IMR-90 (cell line): ENCODE measurements at places on chromosomes 12 and 14.

DNA sequence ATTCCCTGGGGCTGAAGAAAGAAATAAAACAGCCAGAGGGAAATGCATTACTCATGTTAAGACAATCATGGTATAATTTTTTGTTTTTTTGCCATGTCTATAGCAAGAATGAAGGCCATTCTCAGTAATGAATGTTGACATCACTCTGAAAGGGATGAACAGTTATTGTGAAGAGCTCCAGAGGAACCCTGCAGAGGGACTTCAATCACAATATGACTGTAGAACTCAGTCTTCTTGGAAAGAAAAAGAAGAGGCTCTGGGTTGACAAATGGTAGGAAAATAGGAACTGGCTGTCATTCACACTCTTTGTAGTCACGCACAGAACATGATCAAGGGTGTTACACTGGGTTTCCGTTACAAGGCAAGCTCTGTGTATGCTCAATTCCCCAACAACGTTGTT lies 73.8 kb upstream of the DACT1 start:
- no peak for DNase-seq

DNA sequence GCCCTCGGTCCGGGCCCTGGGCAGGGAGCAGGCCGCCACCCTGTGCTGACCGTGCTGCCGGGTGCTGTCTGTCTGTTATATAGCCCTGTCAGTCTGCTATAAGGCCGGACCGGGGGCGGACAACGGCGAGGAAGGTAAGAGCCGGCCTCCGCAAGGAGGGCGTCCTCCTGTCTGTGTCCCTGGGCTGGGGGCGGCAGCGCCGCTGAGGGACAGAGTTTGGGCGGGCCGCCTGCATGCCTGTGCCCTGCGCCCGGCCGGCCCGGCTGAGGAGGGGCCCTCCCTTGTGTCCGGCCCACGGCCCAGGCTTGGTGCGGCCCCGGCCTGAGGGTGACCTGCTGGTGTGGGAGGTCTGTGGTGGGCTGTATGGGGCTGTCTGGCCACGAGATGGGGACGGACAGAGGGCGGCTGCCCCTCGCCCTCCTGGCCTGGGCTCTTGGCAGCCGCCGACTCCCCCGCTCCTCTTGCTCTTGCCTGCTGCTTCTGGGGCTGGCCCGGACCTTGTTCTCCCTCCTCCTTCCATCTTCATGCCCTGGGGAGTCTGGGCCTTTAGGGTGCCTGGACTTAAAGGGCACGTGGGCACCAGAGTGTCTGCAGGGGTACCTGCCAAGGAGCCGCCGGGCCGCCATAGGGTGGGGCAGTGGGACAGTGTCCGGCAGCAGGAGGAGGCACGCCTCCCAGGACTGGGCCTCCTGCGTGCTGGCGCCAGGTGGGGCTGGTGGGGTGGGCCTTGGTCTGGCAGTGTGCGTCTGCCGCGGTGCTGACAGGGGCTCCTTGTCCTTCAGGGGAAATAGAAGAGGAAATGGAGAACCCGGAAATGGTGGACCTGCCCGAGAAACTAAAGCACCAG lies 25.1 kb upstream of the CRIP2 start:
- no peak for DNase-seq

DNA sequence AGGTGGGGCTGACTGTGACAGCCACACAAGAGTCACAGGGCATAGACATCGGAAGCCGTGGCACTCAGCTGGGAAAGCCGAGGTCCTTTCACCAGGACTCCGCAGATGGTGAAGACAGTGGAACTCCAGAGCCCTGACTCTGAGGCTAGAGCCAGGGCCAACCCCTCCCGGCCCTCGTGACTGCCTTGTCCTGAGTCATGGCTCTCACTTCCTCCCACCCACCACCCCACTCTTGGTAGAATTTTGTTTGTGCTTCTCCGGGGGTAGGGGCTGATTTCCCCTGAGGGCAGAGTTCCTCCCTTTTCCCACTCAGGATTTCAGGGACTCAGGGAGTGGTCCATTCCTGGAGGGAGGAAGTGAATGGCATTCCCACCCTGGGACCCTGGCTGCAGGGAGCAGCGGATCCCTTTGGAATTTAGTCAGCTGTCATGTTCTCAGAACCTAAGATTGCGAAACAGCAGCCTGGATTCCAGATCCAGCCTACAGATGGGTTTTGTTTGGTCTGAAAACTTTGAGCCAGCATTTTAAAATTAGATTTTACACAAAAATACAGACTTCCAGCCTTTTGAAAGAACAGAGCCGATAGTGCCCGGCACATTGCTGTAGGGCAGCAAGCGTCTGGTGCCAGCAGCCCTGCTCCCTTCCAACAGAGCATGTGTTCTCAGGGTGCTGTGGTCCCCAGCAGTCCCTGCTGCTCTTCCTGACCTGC lies 50.7 kb downstream of the TPCN1 start:
- DNase-seq = peak; percentile 83

- no peak for DNase-seq
Measured at GRCh38 chr14:69495341-69495921, 10.9 kb downstream of the PLEKHD1 start.

DNA sequence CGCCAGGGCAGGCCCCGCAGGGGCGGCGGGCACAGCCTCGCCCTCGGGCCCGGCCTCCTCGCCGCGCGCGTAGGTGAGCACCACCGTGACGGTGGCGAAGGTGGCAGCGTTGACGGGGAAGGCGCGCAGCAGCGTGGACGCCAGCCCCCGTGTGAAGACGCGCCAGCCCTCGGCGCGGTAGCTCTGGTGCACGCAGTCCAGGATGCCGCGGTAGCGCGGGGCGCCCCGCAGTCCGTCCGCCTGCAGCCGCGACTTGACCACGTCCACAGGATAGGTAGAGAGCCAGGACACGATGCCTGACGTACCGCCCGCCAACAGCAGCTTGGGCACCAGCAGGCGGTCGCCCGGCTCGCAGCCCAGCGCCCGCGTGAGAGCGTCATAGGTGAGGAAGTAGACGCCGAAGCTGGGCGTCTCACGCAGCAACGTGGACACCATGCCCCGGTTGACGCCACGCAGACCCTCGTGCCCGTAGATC lies 13.9 kb downstream of the SLC25A29 start:
- no peak for DNase-seq

GRCh38 chr14:50679674-50680073 lies 11.6 kb upstream of the SAV1 start:
- DNase-seq = no peak

DNA sequence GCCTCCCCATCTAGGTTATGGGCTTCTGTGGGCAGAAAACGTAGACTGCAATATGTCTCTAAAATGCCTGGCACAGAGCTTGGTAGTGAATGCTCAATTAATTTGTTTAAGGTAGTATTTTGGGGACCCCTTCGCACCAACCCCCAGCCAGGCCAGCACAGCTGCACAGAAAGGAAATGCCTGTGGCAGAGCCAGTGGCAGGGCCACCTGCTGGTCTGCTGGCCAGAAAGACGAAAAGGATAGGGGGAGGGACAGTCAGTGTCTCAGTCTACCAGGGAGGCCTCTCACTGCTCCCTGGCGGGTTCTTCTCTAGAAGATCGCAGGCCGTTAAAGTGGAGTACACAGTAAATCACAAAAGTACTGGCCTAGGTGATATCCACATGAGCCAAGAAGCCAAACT lies 3.5 kb downstream of the RAB15 start:
- DNase-seq = no peak

DNA sequence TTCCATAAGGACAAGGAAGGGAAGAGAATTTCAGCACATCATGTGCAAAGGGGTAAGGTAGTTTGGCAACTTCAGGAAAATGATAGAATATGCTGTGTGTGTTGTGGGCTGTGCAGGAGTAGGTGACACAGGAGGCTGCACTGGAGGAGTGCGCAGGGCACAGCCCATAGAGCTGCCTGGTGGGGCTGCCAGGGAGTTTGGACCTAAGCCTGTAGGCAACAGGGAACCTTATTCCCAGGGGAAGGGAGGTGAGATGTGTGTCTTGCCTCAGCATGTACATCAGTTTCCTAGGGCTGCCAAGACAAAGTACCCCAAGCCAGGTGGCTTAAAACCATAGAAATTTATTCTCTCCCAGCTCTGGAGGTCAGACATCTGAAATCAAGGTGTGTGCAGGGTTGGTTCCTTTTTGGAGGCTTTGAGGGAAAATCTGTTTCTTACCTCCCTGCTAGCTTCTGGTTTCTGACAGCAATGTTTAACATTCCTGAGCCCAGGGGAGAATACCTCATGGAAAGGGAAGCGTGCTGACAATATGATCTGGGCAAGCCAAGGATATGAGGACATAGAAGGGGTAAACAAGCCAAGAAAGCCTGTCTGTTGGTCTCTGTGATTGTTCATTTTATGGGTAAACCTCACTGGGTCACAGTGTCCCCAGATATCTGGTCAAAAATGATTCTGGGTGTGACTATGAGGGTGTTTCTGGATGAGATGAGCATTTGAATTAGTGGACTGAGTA lies 174.0 kb upstream of the NTF3 start:
- no peak for DNase-seq

DNA sequence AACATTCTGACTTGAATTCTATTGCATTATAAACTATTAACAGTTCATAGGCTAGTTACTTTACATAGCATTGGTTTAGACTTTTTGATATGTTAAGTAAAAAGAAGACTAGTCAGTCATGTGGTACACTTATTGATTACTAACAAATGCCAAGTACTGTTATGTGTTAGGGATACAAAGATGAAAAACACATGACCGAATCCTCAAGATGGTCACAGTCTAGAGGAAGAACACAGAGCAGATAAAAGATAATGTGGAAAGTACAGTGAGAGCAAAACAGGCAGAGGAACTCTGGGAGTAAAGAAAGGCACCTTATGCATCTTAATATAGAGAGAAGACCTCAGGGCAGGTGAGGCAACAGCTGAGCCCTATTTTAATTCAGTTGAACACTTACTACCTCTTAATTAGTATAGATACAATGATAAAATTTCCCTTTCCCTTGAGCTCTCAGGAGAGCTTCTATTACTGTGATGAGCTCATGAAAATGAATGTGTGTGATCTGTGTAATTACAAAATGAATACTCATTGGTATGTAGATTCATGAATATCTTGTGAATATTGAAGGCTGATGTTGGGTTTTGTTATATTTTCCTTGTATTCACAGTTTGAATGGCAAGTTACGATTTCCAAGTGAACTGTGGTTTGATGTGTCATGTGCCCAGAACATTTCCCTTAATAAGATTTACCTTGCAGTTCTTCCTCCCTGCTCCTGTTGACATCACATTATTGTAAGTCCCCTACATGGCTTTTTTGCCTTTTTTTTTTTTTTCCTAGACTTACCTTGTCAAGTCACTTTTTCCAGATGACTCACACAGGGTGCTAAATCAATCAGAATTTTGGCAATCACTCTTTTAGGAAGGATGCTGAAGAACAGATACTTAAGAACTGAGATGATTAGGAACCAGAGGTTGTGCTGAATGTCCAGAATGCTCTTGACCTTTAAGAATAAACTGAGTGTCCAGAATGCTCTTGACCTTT lies 29.5 kb upstream of the MSRB3 start:
- no peak for DNase-seq

GRCh38 chr14:65927931-65928356 lies 515.4 kb downstream of the FUT8 start:
- no peak for DNase-seq

DNA sequence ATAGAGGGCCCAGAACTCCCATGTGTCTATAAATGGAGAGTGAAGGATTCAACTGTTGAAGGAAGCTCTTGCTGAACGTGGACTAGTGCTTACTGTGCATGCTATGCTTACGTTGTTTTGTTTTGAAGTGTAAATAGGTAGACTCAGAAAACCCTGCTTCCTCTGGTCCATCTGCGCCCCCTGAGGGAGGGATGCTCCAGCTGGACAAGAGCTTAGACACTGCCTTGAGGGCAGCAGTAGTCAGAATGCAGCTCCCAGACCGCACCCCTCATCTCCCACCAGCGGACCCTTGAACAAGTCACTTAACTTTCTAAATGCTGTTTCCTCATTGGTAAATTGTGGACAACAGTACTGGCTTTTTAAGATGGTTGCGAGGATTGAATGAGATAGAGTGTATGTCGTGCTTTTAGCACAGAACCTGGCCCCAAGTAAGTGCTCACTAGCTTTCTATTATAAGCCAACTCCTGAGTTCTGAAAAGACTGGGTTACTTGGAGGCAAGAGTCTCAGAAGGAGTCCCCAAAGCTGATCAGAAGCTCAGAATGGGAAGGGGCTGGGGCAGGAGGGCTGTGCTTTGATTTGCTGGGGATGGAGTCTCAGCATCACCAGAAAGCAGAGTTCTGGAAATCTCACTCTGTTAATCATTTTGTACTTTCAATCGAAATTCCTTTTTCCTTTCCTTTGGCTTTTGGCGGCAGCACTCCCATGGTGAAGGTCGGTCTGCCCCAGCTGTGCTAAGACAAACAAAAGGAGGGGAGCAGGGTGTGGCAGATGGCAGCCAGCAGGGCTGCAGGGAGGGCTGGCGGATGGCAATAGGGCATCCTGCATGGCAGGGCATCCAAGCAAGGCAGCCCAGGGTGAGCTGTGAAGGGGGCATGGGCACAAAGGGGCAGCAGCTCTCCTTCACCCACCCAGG lies 15.6 kb downstream of the AGAP2 start:
- DNase-seq = no peak

DNA sequence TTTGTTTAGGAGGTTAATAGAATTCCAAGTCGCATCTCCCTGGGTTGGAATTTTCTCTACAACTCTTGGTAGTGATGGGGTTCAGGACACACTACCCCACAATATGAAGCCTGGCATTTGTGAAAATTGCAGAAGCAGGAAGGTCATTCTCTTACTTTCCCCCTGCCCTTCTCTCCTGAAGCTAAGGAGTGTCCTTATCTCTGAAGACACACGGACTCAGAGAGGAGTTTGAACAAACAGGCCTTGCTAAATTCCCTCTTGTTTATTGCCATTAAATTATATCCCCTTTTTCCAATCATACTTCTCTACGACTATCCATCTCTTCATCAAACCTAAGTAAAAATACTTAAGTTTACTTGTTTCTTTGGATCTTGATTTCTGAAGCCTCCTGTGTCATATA lies 443.0 kb downstream of the RAD51B start:
- DNase-seq = no peak

DNA sequence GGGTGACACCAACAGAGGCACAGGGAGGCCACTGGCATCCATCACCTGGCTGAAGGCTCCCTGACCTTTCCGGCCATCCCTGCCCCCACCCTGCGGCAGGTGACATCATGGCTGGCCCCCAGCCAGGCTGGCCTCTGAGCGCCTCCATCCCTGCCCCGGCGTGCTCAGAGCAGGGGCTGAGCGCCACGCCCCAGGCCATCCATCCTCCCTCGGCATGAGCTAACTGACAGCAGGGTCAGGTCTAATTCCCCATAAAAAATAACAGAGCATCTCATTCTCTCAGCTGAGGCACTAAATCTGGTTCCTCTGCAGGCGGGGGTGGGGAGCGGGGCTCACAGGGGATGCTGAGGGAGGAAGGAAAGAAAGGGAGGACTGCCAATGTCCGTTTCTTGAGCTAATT lies 50.7 kb downstream of the PRIMA1 start:
- no peak for DNase-seq

GRCh38 chr12:106743270-106743988 lies 31.1 kb upstream of the RIC8B start:
- no peak for DNase-seq

DNA sequence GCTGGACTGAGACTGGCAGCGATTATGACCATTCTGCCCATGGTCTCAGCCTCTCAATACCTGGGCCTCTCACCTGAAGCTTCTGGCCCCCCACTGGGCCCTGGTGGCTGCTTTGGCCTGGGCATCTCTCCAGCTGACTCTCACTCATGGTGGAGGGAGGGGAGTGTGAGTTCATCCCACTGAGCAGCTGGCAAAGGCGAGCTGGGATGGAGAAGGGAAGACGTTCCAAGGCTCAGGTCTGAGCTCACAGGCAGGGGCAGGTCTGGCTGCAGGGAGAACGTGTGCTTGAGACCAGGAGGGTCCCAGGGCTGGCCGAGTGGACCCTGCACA lies 103.5 kb downstream of the TMEM121 start:
- no peak for DNase-seq
